ENCODE measurements at places on chromosomes 12 and 14. TPM values are rescaled to one million over a fixed set of nuclear protein-coding genes. Genes with fewer than 3 reads are reported as not detected.

HOXC9 gene
- total RNA-seq, result not detected

GRCh38 chr12:108582978-108583770, 14.7 kb downstream of the TMEM119 start:
- H3K36me3 ChIP-seq, result no peaks in the 10 kb centered on the region
- H3K4me3 ChIP-seq, result no peak overlapping the region
- no peaks in the 10 kb centered on the region for H3K4me1 ChIP-seq
- H3K27ac ChIP-seq, result no peak overlapping the region
- DNase-seq, result no peak

PMCH gene
- not detected for total RNA-seq

- no peaks in the 10 kb centered on the region for H3K27me3 ChIP-seq
- DNase-seq, result no peak
- no peaks in the 10 kb centered on the region for H3K4me1 ChIP-seq
- H3K27ac ChIP-seq, result no peak overlapping the region
- H3K36me3 ChIP-seq, result no peaks in the 10 kb centered on the region
Observed at GRCh38 chr12:120413901-120414695, 23.8 kb upstream of the COX6A1 start.

GRCh38 chr12:6062757-6063735, 61.4 kb downstream of the VWF start:
- peak; percentile 41 for DNase-seq
- no peak overlapping the region for H3K4me3 ChIP-seq
- H3K27ac ChIP-seq, result no peak overlapping the region
- H3K36me3 ChIP-seq, result no peaks in the 10 kb centered on the region
- no peaks in the 10 kb centered on the region for H3K4me1 ChIP-seq

DNA sequence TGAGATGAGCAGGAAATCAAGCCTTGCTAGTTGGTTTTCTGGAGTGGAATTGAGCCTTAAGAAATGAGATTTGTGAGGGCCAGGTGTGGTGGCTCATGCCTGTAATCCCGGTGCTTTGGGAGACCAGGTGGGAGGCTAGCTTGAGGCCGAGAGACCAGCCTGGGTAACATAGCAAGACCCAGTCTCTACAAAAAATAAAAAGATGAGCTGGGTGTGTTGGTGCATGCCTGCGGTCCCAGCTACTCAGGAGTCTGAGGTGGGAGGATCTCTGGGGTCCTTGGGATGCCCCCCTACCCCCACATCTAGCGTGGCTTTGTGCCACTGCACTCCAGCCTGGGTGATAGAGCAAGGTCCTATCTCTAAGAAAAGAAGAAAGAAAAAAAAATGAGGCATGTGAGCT, 104.2 kb upstream of the RTL1 start:
- H3K4me1 ChIP-seq, result no peaks in the 10 kb centered on the region
- no peaks in the 10 kb centered on the region for H3K36me3 ChIP-seq
- H3K27me3 ChIP-seq, result no peaks in the 10 kb centered on the region
- H3K27ac ChIP-seq, result no peak overlapping the region

All from CD4-positive, alpha-beta memory T cell (primary cell).